ENCODE measurements at places on chromosomes 2 and 18.

DNA sequence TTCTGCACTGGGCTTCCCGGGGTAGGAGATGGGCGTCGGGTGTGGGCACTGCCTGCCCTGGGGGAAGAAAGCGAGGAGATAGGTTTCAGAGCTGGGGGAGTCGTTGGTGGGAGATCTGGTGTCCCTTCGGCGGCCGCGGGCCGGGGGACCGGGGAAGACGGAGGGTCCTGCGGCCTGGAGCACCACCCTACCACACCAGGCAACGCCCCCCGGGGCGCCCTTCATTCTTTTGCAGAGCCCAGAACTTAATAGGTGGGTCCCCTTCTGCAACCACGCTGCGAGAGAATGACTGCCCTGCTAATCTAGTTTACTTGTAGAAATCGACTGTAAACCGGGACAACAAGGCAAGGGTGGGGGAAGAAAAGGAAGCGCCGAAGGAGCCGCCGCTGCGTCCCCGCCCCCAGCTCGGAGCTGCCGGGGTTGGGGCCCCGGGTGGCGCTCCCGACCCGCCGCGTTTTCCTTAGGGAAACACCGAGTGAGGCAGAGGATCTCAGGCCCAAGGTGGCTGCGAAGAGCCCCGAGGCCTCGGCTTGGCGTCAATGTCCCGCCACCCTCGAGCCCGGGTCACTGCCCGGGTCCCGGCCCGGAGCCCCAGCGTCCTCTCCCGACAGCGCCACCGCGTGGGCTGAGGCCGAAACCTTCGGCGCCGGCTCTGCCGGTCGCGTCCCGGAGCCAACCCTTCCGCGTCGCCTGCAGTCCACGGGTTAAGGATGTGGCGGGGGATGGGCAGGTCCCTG lies 5.4 kb upstream of the SATB2 start:
- DNase-seq = no peak

DNA sequence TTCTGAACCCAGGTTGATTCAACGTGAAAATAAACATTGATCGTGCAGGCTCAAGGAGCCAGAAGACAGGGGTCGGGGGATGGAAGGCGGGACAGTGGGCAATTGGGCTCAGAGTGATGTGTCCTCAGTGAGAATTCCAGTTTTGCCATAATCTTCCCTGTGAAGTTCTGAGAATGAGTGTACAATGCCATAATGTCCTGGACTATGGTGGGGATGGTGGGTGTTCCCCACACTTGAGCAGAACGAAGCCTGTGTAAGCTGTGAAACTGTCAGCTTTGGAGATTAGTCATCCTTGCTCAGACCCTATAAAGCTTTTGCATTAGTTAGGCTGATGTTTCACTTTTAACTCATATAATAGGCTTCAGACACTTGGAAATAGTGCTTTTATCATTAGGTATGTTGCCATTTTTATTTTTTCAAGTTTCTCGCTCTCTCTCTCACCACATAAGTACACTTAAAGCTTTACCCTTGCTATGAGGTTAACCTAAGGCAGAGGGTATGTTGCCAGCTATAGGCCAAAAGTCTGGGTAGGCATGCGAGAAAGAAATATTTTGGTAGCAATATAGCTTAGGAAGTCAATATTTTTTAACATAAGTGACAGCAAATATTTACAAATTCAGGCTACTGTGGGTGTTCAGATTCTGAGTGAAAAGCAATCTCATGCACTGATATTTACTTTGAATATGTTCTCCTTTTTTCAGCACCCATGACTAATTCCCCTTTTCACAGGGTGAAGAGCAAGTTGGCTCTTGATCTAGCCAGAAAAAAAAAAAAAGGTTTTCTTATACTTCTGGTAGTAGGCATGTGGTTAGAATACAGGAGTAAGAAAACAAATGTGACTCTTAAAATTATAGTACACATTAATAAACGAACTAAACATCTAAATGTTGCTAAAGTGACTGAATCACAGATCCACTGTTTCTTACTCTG lies 47.2 kb downstream of the CDC42EP3 start:
- DNase-seq = no peak

DNA sequence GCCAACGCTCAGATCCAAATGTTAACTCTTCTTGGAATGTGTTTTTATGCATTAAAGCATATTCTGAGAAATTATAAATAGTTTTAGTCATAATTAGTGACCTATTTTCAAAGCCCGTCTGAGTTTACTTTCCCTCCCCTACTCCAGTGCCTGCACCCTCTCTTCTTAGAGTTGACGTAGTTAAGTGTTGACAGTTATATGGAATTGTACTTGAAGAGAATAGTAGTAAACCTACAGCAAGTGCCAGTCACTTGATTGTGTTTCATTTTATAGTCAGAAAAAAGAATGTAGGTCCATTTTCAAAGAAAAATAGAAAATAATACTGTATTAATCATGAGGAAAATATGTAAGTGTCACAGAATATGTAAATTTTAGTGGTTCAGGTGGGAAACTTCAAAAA lies 41.2 kb downstream of the ZCCHC2 start:
- DNase-seq = no peak

- no peak for DNase-seq
Observed at GRCh38 chr2:17362956-17363355, 155.3 kb downstream of the RAD51AP2 start.

GRCh38 chr2:33384599-33384961 lies 91.9 kb upstream of the RASGRP3 start:
- no peak for DNase-seq

DNA sequence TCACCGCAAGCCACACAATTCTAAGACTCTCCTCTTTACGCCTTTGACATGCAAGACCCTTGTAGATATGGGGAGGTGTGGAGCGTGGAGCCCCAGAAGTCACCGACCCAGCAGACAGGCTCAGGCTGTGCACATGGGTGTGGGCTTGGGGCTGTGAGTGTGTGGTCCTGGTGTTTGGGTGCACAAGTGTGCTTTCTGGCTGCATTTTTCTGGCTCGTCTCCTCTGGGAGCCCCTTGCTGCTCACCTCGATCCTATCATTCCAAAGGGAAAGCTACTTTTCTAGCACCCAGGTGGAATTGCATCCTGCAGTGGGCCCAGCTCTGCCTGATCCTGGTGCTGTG lies 143.0 kb downstream of the ACOXL start:
- DNase-seq = no peak
